ENCODE measurements at places on chromosomes 1 and 21.

DNA sequence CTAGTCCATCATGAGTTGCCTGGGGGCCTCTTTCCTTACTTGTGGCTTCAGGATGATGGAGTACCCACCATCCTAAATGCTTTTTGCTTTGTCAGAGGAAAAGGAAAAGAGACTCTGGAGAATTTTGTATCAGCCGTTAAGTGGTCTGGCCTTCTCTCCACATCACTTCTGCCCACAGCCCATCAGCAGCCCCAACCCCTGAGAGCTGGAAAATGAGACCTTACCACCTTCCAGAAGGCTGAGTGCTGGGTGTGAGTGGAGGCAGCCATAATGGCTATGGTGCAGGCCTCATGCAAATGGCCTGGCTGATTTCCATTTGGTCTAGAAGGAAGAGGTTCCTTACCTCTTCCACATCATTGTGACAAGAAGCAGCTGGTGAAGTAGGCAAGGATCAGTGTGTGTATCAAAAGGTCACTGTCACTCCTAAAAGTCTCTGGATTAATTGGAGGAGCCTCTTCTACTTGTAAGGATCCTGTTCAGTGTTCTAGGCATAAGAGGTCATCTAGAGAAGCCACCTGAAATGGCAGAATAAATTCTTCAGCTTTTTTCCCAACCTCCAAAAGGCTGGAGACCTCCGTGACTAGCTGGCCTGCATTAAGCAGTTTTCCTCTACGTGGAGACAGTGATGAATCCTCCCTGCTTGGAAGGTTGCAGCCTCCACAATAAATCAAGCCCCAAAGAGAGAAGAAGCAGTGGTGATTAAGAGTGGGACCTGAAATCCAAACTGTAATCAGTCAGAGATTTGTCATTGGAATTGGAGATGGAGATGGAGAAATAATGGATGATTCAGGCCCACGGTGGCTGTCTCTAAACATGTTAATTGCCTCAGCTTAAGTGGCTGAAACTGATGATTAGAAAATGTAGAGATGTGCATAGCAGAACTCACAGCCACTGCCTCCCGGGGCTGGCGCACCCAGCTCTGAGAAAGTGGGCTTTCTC, 111.5 kb downstream of the CNIH3 start:
- no peak for DNase-seq

- no peak for DNase-seq
These were observed 93.8 kb upstream of the TMPRSS2 start for GRCh38 chr21:41601573-41602368.

DNA sequence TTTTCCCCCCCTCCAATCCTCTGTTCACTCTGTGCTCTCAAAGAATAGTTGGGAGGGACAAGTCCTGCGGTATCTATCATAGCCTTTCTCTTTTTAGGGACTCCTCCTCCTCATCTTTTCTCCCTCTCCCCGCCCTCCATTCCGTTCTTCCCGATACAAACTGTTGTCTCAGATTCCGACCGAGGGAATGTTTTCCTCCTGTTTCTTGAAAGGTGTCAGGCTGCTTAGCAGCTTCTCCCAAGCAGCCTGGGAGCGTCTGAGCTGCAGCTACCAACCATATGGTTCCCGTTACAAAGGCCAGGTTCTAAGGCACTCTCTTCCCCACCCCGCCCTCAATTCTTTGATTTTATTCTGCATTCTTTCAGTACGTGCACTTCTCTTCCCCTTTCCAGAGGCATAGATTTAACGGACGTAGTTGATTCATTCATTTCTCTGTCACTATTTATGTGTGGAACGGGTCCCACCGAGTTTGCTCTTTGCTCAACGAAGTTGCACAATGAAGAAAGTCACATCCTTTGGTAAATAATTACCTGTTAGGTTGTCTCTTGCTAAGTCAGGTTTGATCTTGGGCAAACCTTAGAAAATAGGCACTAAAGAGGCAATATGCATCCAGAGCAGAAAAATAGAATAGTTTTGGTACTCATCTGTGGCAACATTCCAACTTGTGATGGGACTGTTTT, 2.8 kb downstream of the ADGRL2 start:
- peak; percentile 39 for DNase-seq

GRCh38 chr1:94629259-94630181, 88.0 kb upstream of the F3 start:
- DNase-seq, result no peak

GRCh38 chr1:201826830-201827229, 2.1 kb upstream of the IPO9 start:
- no peak for DNase-seq

GRCh38 chr1:161994175-161994668, 29.4 kb downstream of the OLFML2B start:
- no peak for DNase-seq

DNA sequence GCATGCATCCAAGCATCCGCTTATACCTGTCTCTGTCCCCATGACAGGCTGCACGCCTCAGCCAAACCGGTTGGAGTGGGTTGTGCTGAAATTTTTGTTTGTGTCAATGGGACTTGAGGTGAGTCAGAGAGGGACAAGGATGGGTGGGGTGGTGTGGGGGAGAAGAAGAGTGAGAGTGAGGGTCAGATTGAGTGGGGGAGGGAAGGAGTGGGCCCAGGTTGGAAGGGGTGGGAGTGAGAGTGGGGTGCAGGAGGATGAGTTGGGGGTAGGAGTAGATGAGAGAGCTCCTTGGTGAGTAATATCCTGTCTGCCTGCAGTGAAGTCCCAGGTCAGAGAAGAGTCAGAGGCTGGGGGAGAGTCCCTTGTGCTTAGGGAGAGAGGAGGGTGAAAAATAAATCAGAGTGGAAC, 3.3 kb upstream of the NECTIN4 start:
- no peak for DNase-seq

- DNase-seq, result peak; percentile 58
These were observed 271.6 kb downstream of the TM2D1 start for GRCh38 chr1:61453111-61453961.

GRCh38 chr1:185645686-185646085, 88.5 kb upstream of the HMCN1 start:
- no peak for DNase-seq

- DNase-seq, result no peak
These were observed 8.1 kb downstream of the PAQR7 start for GRCh38 chr1:25867210-25867991.

GRCh38 chr1:238499021-238499420, 608.3 kb upstream of the ZP4 start:
- no peak for DNase-seq

GRCh38 chr1:938711-939489, 15.2 kb downstream of the SAMD11 start:
- no peak for DNase-seq

DNA sequence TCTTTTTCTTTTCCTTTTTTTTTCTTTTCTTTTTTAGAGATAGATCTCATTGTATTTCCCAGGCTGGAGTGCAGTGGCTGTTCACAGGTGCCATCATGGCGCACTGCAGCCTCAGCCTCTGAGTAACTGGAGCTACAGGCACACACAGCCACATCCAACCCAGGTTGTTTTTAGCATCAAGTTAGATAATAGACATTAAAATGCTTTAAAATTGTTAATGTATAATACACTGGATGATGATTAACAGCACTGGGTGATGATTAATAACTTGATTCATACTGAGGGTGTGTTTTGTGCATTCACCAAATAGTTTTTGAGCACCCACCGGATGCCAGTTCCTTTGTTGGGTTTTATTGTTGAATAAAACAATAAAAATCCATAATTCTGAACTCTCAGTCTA, 75.2 kb downstream of the BEND5 start:
- DNase-seq, result no peak

- DNase-seq, result no peak
These were observed 34.2 kb downstream of the TRIM11 start for GRCh38 chr1:228372183-228373003.

- no peak for DNase-seq
These were observed 207.7 kb upstream of the CAMK1G start for GRCh38 chr1:209375671-209376365.

DNA sequence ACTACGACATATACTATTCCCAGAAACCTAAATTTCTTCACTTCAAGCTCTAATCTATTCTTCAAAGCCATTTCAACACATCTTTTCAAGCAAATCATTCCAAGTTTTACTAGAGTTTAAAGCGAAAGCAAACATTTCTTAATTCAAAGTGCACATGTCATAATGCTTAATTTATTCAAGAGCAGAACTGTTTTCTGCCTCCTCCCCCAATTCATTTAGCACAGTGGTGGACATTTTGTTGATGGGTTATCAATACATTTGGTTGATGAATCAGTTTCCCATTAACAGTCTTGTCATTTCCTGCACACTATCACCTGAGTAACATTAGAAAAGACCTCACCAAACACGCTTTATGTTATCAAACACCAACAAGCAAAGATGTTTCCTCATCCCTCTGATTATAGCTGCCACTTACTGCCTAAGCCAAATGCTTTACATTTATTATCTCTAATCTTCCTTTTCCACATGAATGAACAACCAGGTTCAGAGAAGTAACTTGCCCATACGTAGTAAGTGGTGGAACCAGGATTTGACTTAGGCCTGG, 2.0 kb downstream of the SRSF4 start:
- DNase-seq, result no peak

DNA sequence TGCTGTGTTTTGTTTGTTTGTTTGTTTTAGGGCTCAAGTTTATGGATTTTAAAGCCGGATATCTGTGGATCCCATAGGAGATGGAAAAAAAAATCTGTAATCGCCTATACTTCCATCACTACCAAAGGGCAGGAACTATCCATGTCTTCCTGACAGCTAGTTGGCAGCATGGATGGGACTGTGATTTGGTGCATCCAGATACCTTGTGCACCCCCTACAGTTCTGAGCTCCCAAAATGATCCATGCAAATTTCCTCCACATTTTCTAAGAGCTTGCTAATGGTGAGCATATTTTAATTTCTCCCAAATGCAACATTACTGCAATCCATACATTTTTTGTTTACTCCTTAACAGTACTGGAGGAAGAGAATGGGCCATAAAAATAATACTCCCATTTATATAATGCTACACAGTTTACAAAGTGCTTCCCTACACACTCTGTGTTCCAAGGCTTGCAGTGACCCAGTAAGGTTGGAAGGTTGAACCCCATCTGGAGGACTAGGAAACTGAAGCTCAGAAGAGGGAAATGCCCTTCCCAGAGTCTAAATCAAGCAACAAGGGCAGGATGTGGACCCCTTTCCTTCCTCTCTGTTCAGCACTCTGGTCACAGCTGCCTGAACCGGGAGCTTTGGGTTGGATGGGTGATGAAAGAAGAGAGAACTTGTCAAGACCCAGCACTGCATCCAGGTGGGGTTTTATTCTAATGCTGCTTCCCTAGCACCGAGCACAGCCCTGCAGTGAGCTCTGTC, 48.0 kb downstream of the CAPN8 start:
- no peak for DNase-seq

- no peak for DNase-seq
These were observed 36.1 kb downstream of the COA6 start for GRCh38 chr1:234409328-234409727.

GRCh38 chr1:205271277-205271676, 43.5 kb downstream of the TMCC2 start:
- DNase-seq, result no peak

- DNase-seq, result no peak
These were observed 2.3 kb downstream of the SLC37A1 start for GRCh38 chr21:42515708-42516502.

GRCh38 chr1:35603468-35603867, 30.4 kb downstream of the TFAP2E start:
- no peak for DNase-seq

GRCh38 chr1:32695098-32695904, 7.3 kb downstream of the SYNC start:
- no peak for DNase-seq

DNA sequence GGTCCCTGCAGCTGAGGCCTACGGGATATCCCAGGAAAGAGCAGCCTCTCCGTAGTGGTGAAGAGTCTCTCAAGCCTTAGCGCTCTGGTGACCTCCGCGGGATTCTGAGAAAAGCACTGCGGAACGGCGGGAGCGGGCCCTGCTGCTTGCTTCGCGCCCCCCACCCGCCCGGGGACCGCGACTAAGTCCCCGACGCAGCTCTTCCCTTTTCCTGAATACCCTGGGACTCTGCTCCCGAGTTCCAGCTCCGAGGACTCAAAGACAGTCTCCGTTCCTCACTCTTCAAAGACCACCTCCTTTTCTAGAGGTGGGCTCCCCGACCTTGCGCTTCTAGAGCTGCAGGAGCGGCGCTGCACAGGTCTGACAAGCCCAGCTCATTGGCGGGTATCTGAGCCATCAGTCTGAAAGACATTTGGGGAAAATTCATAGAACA, 3.6 kb upstream of the PRRX1 start:
- DNase-seq, result no peak

- DNase-seq, result no peak
These were observed 5.0 kb downstream of the CNKSR1 start for GRCh38 chr1:26182383-26182696.

DNA sequence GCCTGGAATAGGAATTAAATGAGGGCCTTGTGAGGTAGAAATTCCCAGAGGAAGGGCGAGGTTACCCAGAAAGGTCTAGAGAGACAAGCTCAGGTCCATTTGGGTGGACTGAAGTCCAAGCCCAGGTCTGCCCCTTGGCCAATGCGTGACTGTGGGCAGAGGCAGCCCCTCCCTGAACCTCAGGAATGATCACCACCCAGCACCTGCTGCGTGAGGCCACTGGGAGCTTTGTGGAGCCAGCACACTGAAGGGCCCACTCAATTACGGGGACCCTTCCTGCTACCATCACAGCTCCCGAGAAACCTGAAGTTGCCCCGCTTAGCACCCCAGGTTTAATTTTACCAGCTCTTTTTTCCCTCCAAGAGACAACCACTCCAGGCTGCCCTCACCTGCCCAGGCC, 6.5 kb upstream of the MATN1 start:
- no peak for DNase-seq

DNA sequence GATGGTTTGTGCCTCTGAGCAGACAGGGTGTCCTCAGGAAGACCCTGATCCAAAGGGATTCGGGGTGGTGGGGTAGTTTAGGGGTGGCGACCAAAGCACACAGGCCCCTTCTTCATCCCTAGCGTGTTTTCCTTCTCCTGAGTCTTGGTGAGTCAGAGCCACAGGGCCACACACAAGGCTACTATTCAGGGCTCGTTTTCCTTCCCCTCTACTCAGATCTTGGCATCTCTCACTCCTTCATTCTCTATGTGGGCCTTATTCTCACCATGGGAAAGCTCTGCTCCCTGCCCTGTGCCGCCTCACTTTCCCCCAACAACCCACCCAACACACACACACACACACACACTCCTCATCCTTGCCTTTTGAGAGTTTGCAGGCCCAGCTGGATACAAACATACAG, 43.6 kb upstream of the WNT2B start:
- no peak for DNase-seq

GRCh38 chr1:161439280-161440232, 65.7 kb upstream of the FCGR2A start:
- no peak for DNase-seq

DNA sequence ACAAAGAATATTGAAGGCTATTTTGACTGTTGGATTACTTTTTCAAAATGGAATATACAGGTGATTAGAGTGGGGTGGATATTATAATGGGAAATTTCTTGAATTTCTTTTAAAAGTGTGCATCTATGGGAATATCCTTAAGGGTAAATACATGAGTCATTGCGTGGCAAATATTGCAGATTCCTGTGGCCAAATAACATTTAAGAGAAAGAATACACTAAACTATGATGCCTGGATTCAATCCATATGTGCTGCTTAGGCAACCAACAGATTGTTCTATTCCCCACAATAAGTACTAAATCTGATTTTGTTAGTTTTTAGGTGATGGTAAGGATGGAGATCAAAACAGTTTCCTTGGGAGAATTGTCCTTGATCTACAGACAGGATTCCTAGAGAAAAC, 119.5 kb downstream of the HMCN1 start:
- no peak for DNase-seq

GRCh38 chr1:209648931-209649776, 3.1 kb downstream of the LAMB3 start:
- peak; percentile 19 for DNase-seq
